ENCODE measurements at places on chromosomes 6 and 20.

GRCh38 chr6:41157323-41157722 lies 3.2 kb upstream of the TREML1 start:
- no peak for DNase-seq

GRCh38 chr6:139823099-139823807 lies 448.8 kb upstream of the CITED2 start:
- DNase-seq: no peak

DNA sequence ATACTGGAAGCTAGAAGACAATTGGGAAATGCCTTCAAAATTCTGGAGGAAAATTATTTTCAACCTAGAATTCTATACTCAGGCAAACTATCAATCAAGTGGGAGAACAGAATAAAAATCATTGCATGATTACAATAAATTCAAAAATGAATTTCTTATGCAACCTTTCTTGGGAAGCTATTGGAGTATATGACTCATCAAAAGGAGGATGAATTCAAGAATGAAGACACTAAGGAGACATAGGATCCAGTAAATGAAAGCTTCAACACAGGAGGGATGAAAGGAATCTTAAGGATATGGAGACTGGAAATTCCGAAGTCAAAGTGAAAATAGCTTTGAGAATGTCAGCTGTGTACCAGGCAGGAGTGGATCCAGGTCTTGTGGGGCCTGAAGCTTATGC lies 12.6 kb upstream of the UBR2 start:
- no peak for DNase-seq

DNA sequence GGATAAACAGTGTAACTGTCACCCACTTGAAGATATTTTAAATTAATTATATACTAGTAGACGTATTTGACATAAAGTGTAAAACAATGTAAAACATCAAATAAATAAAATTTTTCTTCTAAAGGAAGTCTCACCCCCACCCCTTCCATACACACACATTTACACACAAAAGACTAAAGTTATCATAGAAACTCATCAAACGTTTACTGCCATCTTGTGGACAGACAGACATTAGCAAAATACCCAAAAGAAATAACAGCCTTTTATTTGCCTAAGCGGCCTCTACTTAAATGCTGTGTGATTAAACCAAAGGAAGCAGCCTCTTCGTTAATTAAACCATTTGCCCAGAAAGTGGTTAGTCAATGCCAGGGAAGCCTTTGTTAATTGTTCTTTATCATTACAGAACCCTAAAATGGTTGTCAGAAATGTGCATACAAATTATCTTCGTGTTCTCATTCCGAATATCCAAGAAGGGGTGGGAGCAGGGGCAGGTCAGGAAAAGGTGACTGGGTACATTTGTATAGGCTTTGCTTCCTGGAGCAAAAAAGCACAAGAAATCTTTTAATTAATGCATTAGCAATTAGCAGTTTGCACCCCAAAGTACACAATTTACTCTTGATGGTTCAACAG lies 176.2 kb upstream of the SASH1 start:
- no peak for DNase-seq

DNA sequence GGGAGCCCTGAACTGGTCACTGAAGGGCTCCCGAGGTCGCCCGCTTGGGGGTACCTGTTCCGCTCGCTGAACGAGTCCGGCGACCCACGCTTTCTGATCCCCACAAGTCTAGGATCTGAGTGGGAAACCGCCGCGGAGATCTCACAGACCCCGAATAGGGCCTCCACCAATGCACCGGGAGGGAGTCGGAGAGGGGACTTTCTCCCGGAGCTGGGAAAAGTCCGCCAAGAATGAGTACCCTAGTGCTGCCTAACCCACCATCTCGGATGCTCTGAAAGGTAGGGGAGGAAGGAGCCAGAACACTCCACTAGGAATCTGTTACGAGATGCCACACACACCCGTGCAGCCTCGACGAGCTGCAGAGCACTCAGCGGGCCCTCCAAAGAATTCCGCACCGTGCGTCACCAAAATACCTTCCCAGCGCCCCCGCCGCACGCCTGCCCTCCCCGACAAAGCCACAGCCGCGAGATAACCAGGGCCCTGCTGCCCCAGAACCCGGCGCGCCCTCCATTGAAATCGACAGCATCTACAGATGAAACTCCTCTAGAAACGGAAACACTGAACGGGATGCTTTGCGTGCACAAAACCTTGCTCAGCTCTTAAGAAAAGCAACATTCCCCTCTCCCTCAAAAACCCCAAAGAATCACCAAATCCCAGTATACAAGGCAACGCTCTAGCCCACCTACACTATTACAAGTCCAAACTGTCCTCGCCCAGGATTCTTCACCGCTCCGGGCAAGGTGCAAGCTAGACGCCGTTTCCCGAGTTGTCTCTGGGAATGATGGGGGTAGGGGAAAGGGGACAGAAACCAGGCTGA lies 686 bp downstream of the COL12A1 start:
- no peak for DNase-seq

DNA sequence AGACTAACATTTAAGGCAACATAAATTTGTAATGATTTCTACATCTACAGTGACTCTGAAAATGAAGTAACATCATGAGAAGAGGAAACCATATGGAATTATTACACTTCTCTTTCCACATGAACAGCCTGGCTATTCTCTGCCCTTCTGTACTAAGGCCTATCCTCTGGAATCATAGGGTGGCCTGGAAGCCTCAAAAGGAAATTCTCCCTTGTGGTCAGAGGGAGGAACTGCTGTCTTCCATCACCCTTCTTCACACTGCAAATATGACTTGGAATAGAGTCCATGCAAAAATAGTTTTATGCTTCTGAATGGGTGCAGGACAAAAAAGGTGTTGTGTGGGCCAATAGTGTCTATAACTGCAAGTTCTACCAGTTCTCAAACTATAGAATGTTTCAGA lies 44.6 kb upstream of the SH3BGRL2 start:
- DNase-seq: no peak

- no peak for DNase-seq
These were observed 26.2 kb downstream of the CTCFL start for GRCh38 chr20:57498425-57499400.

DNA sequence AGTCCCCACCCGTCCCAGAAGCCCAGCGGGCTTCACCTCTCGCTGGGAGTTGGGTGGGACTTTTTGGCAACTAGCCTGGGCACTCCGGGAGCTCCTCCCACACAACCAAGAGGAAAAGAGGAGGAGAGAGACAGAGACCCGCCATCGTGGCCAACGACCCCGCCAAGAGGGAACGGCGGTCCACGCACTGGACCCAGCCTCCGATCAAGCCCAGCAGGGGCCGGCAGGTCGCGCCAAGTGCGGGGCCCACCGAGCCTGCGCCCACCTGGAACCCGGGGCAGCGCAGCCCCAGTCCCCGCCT lies 3.0 kb upstream of the TMEM14C start:
- DNase-seq: no peak

DNA sequence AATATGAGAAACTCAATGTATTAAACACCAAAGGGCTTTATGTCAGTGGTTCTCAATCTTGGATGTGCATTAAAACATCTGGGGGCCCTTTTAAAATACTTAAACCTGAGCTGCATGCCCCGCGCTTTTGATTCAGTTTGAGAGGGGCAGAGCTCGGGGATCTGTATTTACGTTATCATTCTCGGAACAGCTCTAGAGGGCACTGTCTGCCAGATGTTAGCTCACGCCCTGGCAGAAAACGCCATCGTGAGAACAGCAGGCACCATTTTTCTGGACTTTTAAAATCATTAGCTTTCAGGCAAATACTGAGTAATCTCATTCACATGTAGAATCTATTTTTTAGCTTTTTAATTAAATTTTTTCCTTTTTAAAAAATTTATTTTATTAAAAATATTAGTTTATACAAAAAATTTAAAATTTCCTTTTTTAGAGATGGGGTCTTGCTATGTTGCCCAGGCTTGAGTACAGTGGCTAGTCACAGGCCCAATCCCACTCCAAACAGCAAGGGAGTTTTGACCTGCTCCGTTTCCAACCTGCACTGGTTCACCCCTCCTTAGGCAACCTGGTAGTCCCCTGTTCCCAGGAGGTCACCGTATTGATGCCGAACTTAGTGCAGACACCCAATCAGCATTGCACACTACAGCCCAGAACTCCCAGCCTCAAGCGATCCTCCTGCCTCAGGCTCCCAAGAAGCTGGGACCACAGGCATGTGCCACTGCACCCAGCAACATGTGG lies 30.0 kb upstream of the ZNF133 start:
- no peak for DNase-seq

- DNase-seq: no peak
These were observed 55.3 kb downstream of the FAM50B start for GRCh38 chr6:3904518-3904917.

- no peak for DNase-seq
These were observed 18.3 kb upstream of the AMD1 start for GRCh38 chr6:110856296-110856695.

GRCh38 chr6:30102414-30102969 lies 10.4 kb downstream of the TRIM31 start:
- DNase-seq: no peak

DNA sequence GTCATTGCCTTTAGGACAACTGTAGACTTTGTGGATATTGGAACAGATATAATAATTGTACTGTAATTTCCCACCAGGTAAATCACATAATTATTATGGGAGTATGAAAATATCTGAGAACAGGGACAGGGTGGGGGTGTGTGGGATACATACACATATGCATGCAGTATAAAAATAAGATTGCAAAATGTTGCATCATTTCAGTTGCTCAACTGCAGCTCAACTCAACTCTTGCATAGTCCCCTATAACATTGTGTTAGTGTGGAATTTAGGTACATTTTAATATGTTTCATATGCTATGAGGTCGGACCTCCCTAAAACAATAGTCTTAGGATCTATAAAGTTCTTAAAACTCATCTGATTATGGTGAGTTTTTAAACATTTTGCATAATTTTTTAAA lies 275.0 kb upstream of the FLRT3 start:
- DNase-seq: no peak

DNA sequence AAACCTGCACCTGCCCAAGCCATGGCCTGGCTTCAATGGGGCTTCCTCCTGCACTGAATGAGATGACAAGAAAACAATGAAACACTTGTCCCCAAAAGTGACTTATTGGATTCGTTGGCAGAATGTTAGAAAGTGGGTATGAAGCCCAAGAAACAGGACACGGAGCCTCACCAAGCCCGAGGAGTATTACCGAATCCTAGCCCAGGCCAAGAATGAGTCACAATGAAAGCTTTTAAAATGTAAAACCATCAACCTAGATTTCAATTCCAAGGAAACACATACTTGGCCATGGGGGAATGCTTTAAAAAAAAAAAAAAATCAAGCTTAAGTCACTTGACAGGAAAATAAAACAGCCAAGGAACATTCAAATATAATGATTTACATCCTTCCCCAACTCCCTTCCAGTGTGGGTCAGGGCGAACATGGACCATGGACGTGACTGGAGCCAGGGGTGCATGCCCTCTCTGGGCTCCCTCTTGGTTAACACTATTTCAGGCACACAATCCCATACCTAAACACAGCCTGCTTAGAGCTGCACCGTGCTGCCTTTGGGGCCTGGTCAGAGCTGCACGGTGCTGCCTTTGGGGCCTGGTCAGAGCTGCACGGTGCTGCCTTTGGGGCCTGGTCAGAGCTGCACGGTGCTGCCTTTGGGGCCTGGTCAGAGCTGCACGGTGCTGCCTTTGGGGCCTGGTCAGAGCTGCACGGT lies 3.1 kb upstream of the STX16 start:
- DNase-seq: no peak

GRCh38 chr6:144909753-144910285 lies 624.7 kb downstream of the UTRN start:
- no peak for DNase-seq

DNA sequence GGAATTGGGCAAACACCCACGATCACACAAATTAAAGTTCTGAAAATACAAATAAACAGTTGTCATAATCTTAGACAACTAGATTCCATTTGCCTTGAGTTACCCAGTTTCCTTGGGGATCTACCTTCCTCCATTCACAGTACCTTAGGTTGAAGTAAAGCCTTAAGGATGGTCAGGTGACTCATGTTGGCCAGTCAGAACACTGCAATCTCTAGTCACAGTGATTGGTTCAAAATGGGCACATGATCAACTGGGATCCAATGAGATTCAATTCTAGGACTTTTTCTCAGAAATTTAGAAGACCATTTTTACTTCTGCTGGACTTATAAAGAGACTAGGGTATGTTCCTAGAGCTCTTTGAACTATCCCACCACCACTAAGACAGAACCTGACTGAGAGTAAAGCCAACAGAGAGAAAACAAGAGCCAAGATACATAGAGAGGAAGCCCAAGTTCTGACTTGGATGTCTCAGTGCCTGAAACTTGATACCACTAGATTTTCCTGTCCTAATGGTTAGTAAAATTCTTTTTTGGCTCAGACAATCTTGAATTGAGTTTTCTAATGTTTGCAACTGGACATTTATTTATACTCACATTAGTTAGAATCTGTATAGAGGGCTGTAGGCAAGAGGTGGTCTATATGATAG lies 8.6 kb upstream of the CLIC5 start:
- no peak for DNase-seq

DNA sequence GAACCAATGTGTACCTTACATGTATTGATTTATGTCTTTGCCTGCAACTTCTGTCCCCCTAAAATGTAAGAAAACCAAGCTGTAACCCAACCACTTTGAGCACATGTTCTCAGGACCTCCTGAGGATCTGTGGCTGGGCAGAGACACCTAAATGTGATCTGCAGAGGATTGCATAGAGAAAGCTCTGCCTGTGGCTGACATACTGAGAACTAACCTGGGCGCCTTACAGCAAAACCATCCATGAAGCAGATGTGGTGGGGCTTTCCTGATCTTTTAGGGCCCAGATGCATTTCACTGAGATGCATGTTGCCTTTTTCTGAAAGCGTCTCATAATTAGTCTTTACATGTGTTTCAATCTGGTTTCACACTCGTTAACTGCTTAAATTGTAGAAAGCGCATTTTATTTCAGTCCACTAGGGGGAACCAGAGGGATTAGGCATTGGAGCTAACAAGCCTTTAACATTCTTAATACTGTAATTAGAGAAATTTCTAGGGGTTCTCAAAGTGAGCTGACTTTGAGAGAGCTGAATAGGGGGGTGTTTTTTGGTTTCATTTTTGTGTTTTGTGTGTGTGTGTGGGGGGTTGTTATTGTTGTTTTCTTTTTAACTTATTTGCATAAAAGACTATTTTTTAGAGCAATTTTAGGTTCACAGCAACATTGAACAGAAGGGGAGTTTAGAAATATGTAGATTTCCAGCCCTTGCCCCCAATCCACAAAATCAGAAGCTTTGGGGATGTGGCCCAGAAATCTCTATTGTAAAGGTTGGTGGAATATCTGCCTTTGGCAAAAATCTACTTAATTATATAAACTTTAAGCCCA lies 50.9 kb upstream of the FAM184A start:
- DNase-seq: no peak

All from amygdala (tissue), 56 donors.